ENCODE measurements at places on chromosomes 16 and 17.
A peak's percentile ranks its signal among the peaks of the same experiment; 100 is the strongest.

DNA sequence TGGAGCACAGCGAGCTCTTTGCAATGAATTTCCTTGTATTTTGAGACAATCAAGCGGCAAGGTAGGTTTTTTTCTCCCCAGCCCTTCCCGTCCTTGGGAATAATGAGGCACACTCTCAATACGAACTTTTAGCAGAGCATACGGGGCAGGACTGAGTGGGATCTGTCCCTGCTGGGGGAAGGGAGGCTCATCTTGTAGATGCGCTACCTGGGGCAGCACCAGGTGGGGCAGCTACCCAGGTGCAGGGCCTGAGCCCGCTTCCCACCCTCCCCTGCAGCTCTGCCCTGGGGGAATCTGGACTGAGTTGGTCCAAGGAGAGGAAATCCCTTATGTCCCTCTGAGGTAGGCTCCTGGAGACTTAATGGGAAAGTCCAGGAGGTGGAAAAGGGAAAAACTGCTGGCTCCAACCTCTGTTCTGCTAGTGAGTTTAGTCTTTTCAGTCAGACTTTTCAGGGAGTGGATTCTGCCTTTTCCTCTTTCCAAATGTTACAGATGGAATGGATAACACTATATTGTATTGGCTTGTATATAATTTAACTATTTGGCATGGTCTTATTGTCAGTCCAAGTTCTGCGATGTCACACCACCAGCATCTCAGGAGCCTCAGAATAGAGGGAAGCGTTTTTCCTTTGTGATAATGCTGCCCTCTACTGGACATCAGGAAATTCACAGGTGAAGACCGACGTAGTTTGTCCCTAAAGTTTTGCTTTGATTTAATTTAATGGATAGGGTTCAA lies 9.6 kb upstream of the CES1 start:
- peak; percentile 5 for DNase-seq

GRCh38 chr16:79765431-79765830 lies 164.9 kb upstream of the MAF start:
- no peak for DNase-seq

DNA sequence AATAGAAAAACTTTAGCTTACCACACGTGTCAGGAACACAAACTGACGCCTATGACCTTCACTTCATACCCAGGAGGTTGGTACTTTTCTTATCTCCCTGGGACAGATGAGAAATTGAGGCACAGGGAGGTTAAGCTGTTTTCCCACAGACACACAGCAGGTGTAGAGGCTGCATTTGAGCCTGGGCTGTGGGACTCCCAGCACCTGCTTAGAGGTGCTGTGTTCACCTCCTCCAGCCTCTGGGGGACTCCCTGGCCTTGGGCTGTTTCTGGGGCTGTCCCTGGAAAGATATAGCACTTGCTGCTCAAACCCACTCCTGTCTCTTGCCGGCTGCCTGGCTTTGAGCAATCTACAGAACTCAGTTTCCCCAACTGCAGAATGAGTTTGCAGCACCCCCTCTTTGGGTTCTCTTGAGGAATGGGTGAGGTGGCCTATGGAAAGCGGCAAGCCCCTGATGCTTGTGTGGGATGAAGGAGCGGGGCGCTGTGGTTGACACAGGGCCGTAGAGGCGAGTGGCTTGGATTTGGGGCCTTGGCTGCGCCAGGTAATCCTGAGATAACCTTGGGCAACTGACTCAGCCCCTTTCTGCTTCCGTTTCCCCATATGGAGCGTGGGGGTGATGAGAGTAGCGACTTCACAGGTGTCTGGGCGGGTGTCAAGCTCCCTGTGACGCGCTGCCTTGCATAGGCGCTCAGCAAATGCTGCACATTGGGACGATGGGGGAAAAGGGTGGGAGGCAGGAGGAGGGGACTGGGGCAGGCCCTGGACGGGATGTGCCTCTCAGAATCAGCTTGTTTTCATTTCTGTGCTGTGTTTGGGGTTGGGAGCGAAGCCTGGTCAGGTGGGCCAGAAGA lies 104.5 kb upstream of the CIBAR2 start:
- DNase-seq, result no peak

GRCh38 chr16:11550791-11551498 lies 35.8 kb downstream of the LITAF start:
- no peak for DNase-seq

DNA sequence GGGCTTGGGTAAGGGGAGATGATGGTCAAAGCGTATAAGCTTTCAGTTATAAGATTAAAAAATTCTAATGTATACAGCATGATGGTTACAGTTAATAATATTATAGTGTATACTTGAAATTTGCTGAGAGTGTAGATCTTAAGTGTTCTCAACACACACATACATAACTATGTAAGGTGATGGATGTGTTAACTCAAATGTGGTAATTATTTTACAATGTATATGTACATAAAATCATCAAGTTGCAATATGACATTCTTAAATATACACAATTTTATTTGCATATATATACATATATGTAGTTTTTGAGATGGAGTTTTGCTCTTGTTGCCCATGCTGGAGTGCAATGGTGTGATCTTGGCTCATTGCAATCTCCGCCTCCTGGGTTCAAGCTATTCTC lies 7.2 kb downstream of the ZKSCAN2 start:
- DNase-seq, result no peak

- no peak for DNase-seq
Observed at GRCh38 chr16:78505036-78505435, 405.6 kb downstream of the WWOX start.

DNA sequence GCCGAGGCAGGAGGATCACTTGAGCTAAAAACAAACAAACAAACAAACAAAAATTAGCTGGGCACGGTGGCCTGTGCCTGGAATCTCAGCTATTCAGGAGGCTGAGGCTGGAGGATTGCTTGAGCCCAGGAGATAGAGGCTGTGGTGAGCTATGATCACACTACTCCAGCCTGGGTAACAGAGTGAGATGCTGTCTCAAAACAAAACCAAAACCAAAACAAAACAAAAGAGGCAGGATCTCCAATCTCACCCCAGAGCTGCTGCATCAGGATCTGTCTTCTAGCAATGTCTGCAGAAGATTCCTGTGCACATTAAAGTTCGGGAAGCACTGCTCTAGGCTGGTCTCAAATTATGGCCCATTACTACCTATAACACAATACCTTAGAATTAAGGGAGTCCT lies 43.1 kb downstream of the MAP2K6 start:
- no peak for DNase-seq

DNA sequence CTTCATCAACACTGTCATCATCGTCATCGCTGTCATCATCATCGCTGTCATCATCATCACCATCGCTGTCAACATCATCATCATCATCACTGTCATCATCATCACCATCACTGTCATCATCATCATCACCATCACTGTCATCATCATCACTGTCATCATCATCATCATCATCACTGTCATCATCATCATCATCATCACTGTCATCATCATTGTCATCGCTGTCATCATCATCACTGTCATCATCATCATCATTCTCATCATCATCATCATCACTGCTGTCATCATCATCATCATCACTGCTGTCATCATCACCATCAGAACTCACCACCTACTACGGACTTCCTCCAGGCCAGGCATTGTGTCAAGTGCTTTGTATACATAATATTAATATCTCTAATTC lies 160.6 kb downstream of the AIPL1 start:
- DNase-seq, result no peak

DNA sequence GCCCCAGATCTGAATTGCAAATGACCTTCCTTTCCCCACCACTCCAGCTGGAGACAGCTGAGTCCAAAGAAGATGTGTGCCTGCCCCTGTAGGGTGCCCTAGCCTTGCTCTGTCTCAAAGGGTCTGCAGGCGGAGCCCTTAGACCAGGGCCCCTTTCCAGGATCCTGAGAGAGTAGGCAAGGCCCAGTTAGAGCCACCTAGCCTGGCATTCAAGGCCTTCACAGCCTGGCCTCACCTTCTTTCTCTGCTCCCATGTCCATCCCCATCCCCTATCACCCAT lies 66.6 kb upstream of the LHX1 start:
- no peak for DNase-seq

- no peak for DNase-seq
Observed at GRCh38 chr16:53629607-53630312, 73.9 kb downstream of the RPGRIP1L start.

- DNase-seq, result no peak
Observed at GRCh38 chr17:57915544-57915943, 39.7 kb downstream of the CUEDC1 start.

DNA sequence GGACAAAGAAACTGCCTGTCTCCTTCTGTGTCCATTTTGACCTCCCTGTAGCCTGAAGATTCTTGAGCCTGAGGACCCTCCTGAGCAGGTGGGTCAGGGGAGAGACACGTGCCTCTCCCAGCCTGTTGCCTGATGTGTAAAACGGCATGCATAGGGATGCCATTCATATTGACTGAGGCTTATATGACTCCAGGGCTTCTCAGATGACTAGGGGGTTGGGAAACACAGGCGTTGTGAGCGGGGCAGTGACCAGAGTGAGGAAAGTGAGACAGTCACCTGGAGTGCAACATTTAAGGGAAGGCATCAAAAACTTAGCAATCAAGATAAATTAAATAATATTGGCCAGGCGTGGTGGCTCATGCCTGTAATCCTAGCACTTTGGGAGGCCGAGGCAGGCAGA lies 5.1 kb upstream of the SLC16A5 start:
- DNase-seq, result no peak

DNA sequence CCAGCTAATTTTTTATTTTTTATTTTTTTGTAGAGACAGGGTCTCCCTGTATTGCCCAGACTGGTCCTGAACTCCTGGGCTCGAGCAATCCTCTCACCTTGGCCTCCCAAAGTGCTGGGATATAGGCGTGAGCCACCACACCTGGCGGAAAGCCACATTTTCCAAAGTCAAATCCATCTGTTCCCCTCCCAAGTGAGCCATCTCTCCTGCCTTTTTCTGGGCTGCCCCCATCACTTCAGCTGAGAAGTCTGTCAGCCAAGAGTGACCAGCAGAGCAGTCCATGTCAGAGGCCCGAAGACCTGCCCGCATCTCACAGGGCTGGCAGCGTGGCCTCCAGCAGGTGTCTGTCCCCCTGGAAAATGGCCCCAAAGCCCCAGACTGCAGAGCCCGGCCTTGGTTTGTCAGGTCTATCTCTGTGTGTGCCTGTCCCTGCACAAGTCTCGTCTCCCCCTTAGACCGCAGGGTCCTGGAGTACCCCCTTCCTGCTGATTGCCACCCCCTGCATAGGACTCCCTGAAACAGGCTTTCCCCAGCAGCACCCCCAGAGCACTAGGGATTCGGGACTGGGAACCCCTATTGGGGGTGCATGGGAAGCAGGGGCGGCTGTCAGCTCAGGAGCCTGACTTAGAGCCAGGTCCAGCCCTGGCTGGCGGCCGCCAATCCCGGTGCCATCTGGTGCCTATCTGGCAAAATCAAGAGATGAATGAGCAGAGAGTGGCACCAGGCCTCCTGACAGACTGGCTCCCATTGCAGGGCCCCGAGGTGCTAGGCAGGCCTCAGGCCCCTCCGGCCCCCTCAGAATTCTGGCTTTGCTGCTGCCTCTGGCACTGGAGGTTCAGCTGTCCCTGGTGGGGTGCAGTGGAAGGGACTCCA lies 7.8 kb downstream of the TTYH2 start:
- no peak for DNase-seq

- DNase-seq, result no peak
Observed at GRCh38 chr17:78130437-78131101, at the start of gene TMC8. TMC8 (plus strand) TSS chr17:78130771; CDS start chr17:78131589, 818 bp downstream.

DNA sequence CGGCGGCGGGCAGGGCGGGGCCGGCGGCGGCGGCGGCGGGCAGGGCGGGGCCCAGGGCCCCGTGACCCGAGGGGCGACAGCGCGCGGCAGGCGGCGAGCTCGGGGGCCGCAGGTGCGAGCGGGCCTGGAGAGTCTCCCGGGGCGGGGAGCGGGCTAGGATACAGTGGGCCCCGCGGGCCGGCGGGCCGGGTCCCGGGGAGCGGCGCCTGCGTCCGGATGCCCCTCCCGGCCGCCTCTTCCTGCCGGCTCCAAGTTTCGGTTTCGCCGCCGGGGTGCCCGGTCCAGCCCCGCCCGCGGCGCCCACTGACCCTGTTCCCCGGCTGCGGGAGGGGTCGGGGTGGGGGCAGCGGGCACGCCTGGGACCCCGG lies at the start of gene RNF213:
Gene RNF213 (plus strand): TSS at position 62 of the 368 bp plus-strand sequence. CDS start 2,830 bp downstream, outside the sequence.
- DNase-seq, result no peak

GRCh38 chr17:9529033-9529700 lies 46.5 kb downstream of the STX8 start:
- DNase-seq, result no peak

DNA sequence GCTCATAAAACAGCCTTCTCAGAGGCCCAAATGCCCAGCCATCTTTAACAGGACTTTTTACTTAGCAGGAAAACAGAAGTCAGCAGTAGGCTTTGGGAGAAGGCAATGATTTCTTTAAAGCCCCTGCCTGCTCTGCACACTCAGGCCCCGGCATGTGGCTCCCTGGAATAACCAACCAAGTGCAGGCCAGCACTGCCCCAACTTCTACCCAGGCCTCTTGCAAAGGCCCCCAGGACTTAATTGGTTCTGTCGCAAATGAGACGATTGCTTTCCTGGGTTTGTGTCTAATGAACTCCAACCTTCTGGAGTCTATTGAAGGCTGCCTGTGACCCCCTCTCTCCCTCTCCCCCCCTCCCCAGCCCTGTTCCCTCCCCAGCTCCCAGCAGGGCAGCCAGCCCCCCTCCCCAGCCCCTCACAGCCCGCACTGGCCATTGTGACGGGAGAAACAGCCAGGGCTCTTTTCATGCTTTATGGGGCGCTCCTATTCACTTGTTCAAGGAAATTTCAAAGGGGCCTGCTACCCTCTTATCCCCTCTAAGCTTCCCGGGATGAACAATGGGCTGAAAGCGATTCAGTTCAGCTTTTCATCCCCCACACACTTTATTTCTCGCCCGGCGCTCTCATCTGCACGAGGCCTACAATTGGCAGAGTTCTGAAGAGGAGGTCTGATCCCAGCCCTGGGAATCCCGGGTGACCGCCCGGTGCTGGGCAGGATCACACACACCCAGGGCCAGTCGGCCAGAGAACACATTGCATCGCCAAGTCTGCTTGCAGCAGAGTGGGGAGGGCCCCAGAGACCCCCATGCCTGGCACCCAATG lies 15.5 kb downstream of the AXIN2 start:
- DNase-seq, result no peak

GRCh38 chr16:72764015-72764654 lies 283.8 kb downstream of the ZFHX3 start:
- no peak for DNase-seq

DNA sequence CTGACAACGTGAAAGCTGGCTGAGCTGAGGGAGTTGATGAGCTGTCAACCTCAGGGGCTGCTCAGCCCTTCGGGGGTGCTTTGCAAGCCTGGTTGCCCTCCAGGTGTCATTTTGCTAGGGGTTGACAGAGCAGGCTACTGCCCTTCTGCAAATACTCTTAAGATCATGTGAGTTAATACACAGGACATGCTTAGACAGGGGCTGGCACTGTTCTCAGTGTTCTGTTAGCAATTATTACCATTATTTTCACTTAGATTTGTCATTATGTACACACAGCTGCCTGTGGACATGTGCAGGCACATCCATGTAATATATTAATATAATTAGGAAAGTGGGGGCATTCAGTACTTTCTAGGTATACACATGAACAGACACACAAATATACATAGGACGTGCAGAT lies 554.3 kb upstream of the HSBP1 start:
- DNase-seq, result no peak

Measured in AG09309 (cell line).